ENCODE measurements at places on chromosomes 2 and 18. TPM values are rescaled to one million over a fixed set of nuclear protein-coding genes. Genes with fewer than 3 reads are reported as not detected.

HTRA2 gene
- total RNA-seq, result 44.7 TPM

FOXI3 gene
- 0.12 TPM for total RNA-seq

DNA sequence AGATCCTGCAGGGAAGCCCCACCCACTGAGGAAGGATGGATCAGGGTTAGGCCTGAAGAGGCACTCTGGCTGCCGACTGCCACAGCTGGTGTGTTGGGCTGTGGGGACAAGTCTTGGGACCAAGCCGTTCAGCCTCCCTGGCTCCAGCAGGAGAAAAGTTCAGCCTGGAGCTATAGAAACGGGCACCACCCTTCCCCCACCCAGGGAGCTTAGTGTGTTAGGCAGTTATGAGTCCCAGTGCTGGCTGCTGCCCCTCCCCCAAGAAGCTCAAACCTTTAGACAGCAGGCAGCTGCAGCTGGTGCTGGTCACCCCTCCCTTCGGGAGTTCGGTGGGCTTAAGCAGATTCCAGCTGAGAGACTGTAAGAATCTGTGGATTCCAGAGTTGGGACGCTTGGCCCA is 447.1 kb upstream of the HS6ST1 start:
- H3K27me3 ChIP-seq, result no peaks in the 10 kb centered on the region
- no peak overlapping the region for H3K4me3 ChIP-seq
- H3K36me3 ChIP-seq, result peaks cover 11% of the 10 kb centered on the region
- H3K27ac ChIP-seq, result no peak overlapping the region
- DNase-seq, result no peak

GRCh38 chr2:180707884-180708205 is 272.6 kb upstream of the UBE2E3 start:
- no peak for DNase-seq
- H3K4me1 ChIP-seq, result no peaks in the 10 kb centered on the region
- H3K4me3 ChIP-seq, result no peak overlapping the region
- no peaks in the 10 kb centered on the region for H3K36me3 ChIP-seq

GRCh38 chr2:74908748-74909444 is 49.5 kb upstream of the POLE4 start:
- no peak overlapping the region for H3K4me3 ChIP-seq
- no peaks in the 10 kb centered on the region for H3K36me3 ChIP-seq
- H3K27ac ChIP-seq, result no peak overlapping the region
- DNase-seq, result no peak

GRCh38 chr2:189821953-189822748 is 37.9 kb downstream of the PMS1 start:
- no peak for DNase-seq
- no peaks in the 10 kb centered on the region for H3K4me1 ChIP-seq
- H3K27me3 ChIP-seq, result no peaks in the 10 kb centered on the region
- peak overlapping the region; percentile 66 for H3K27ac ChIP-seq
- H3K4me3 ChIP-seq, result no peak overlapping the region

DNA sequence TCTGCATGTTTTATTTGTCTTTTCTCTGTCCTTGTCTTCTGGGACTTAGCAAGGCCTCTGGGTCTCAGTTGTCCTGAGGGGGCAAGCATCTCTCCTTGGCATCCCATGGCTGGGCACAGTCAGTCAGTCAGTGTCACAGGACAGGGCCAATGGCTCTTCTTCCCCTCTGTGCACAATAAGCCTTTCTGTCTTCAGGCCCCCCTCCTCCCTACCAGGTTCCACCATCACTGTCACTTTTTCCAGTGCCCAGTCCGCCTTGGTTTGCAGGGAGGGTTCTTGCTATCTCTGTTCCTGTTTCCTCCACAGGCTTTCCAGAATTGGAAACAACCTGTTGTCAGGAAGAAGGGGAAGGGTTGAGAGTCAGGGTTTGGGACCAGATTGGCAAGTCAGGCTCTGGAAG is 1.7 kb upstream of the VAMP5 start:
- peaks cover 14% of the 10 kb centered on the region for H3K27me3 ChIP-seq
- no peak overlapping the region for H3K27ac ChIP-seq
- no peaks in the 10 kb centered on the region for H3K36me3 ChIP-seq
- H3K4me1 ChIP-seq, result peaks cover 33% of the 10 kb centered on the region

DNA sequence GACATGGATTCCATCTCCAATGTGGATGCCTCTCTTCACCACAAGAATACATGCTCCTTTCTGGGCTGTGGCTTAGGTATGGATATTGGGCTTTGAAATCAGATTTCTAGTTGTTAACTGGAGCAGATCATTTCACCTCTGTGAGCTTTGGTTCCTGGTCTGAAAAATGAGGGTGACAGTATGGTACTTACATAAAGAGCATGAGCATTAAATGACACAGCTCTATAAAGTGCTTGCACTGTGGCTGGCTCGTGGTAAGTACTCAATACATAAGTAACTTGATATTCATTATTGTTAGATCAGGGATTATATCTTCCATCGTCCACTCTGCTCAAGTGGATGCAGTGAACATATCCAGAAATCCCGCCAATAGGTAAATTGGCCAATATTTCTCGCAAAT is 33.4 kb downstream of the ARHGAP25 start:
- no peak overlapping the region for H3K4me3 ChIP-seq
- no peaks in the 10 kb centered on the region for H3K27me3 ChIP-seq
- H3K27ac ChIP-seq, result no peak overlapping the region
- H3K36me3 ChIP-seq, result no peaks in the 10 kb centered on the region
